ENCODE measurements at places on chromosomes 2 and 18.

DNA sequence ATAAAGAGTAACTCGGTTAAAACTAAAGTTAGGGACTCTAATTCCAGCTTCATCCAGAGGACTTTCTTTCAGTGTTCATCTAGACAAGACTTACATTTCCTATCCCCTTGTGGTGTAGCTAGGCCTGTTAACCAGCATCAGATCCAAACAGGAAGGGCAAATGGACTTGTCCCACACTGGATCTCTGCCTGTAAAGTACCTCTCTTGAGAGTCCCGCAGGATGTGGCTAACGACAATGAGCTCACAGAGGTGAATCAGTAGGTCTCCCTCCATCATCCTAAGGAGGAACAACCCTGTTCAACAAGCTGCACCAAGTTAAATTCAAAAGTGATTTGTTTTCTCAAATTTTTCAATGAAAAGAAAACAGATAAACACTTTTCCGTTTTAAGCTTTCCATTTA lies 412.3 kb upstream of the RGPD4 start:
- no peak for DNase-seq

DNA sequence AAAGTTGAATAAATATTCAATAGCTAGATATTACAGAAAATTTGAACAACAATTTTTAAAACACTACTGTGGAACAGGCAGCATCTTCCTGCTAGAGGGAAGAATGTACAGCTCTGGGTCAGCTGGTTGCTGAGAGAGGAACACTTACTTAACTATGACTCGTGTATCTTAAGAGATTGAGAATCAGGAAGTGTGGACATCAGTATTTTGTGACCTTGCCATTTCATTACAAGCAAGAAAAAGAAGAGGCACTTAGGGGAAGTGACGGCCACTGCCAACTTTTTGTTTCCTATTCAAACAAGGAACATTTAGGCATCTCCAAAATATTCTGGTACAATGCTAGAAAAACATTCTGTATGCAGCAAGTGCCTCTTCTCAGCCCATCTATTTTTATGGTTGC lies 45.9 kb downstream of the ITPRID2 start:
- no peak for DNase-seq

DNA sequence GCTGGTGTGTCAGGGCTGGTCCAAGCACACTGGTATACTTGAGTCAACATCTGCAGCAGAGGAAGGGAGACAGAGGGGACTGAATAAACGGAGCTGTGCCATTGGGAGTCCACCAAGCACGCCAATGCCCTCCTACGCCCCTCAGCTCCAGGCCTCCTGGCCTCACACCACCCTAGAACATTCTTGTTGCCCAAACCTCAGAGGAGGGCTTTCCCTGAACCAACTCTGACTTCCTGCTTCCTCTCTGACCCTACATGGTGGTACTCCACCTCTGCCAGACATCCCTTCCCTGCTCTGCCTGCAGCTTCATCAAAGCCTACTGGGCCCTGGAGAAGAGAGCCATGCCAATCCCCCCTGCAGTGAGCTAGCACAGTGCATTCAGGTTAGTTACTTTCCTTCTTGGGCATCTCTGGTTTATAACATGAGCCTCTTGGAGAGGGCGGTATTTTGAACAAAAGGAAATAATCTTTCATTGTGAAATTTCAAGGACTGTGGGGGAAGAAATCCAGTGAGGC lies 54.4 kb downstream of the ZBTB7C start:
- no peak for DNase-seq

- DNase-seq = no peak
These were observed 218.8 kb downstream of the BCL11A start for GRCh38 chr2:60334610-60335009.

GRCh38 chr2:98063291-98063854 lies 23.6 kb upstream of the VWA3B start:
- no peak for DNase-seq

DNA sequence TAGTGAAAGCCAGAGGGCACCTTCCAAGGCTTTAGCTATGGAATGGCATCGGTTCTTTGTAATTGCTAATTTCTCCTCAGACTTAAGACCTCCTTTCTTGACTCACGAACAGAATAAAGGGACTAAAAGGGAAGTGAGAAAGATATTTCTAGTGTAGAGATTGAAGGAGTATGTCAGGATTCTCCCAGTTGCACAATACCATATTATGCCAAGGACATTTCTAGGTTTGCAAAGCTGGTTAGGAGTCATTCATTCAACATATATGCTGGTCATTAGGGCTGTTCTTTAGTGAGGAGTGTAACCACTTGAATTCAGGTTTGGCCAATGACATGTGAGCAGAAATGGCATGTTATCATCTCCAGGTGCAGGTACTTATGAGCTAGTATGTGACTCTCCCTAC lies 7.4 kb downstream of the REEP1 start:
- no peak for DNase-seq

GRCh38 chr18:57801761-57802212 lies 1.3 kb downstream of the ATP8B1 start:
- no peak for DNase-seq

- DNase-seq = no peak
These were observed 16.0 kb downstream of the NEB start for GRCh38 chr2:151718247-151718646.

GRCh38 chr2:216170076-216170763 lies 61.1 kb downstream of the XRCC5 start:
- no peak for DNase-seq

- DNase-seq = no peak
These were observed 25.9 kb downstream of the MRO start for GRCh38 chr18:50793641-50794565.

- DNase-seq = no peak
These were observed 1438.1 kb downstream of the DPP10 start for GRCh38 chr2:115880558-115880957.

GRCh38 chr2:3712831-3713503 lies 9.6 kb downstream of the DCDC2C start:
- no peak for DNase-seq

- no peak for DNase-seq
These were observed 273.2 kb downstream of the BCL2 start for GRCh38 chr18:63046375-63046774.

GRCh38 chr2:1841903-1842791 lies 97.8 kb upstream of the PXDN start:
- DNase-seq = no peak

- no peak for DNase-seq
These were observed 31.1 kb downstream of the DSG4 start for GRCh38 chr18:31407649-31408048.

GRCh38 chr2:56288838-56289580 lies 105.2 kb downstream of the CCDC85A start:
- DNase-seq = no peak

GRCh38 chr2:218960309-218961165 lies 1.1 kb downstream of the CDK5R2 start:
- DNase-seq = no peak

- peak; percentile 66 for DNase-seq
These were observed 10.6 kb downstream of the CFLAR start for GRCh38 chr2:201126308-201127151.

DNA sequence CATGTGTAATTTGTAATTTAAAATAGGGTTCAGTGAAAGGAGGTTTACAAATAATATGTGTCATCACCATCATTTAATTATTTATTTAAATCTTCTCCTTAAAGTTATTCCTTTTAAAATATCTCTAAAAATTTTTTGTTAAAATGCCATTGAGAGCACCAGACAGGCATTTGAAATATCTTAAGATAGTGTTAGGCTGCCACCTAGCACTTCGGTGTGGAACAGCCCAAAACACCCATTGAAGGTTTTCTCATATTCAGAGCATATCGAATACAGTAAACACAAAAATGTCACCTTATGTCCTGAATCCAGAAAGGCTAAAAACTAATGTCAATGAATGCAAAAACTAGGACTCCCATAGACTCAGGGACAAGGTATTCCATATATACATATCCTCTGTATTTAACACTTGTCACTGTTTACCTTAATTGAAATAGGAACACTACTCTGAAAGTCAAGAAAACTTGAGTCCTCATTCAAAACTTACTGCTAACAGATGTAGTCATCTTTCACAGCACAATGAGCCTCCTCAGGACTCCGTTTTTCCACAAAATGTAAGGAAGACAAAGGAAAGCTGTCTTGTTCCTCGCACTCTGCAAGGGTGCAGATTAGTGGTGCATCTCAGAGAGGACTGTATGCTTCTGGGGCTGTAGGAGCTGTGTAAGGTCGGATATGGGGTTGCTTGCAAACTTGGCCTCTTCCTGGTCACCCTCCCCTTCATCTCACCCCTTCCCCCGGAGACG lies 329.5 kb downstream of the PAX3 start:
- peak; percentile 1 for DNase-seq

- DNase-seq = peak; percentile 92
These were observed 4.6 kb upstream of the ARID5A start for GRCh38 chr2:96531872-96532505.

- DNase-seq = no peak
These were observed 47.8 kb downstream of the TMEM17 start for GRCh38 chr2:62458206-62458641.

- DNase-seq = no peak
These were observed 282.7 kb downstream of the PARD3B start for GRCh38 chr2:204827701-204828590.

GRCh38 chr2:226164512-226164911 lies 635.1 kb downstream of the IRS1 start:
- DNase-seq = no peak

- no peak for DNase-seq
These were observed 23.2 kb downstream of the MC2R start for GRCh38 chr18:13892098-13892497.

DNA sequence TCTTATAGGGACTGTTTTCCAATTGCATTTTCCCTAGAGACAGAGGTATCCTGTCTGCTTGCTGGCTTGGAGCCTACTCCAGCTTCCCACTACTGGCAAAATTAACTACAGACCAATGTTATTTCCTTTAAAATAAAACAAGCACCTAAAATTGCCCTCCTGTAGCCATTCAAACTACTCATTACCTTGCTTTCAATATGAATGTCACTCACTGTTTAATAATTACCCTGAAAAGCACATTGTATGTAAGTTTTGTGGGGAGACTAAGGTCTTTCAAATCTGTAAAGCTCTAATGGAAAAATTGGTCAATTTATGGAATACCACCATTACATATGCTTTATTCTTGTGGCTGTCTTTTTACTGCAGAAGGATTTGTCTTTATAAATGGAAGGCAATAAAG lies 87.3 kb downstream of the DOCK10 start:
- no peak for DNase-seq

GRCh38 chr2:152446213-152446612 lies 111.2 kb downstream of the FMNL2 start:
- no peak for DNase-seq

DNA sequence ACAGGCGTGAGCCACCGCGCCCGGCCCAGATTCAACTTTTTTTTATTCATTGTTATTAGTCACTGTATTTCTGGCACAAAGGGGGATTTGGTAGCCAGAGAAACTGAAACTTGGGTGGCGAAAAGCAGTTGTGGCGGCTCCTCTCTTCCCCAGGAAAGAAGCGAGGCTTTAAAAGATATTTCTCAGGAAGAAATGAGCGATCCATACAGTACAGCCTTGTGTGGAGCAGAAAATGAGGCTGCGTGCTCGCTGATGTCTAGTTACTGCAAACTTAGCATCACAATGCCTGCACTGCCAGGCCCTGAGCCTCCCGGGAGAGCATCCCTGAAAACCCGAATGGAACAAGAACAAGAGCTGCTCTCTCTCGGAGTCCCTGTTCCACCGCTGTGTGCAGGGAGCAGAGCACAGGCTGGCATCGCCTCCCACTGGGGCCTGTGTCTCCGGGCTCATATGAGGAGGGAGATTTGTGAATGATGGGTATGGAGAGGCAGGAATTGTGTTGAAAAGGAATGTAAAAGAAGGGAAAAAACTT lies 234.0 kb downstream of the ZNF516 start:
- DNase-seq = no peak

GRCh38 chr2:234425639-234426603 lies 71.0 kb downstream of the ARL4C start:
- DNase-seq = no peak

- no peak for DNase-seq
These were observed 10.0 kb upstream of the ASAP2 start for GRCh38 chr2:9196637-9197036.

- DNase-seq = no peak
These were observed 52.5 kb downstream of the CDH2 start for GRCh38 chr18:28124131-28125029.

- DNase-seq = no peak
These were observed 94.4 kb upstream of the SIX2 start for GRCh38 chr2:45103351-45104345.

DNA sequence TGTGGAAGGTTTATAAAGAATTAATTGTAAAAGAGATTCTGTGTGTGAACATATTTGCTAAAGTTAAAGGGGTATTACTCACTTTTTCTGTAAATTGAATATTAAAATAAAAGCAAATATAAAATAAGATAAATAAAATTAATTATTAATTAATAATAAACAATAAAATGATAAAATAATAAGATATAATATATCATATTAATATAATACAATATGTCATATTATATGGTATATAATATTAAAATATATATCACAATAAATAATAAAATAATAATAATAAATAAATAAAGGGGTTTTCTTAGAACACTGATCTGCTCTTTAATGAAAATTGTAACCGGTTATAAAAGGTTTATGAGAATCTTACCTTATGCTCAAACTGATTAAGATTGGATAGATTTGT lies 29.8 kb downstream of the TMEM200C start:
- no peak for DNase-seq

GRCh38 chr2:179344970-179345369 lies 80.3 kb upstream of the SESTD1 start:
- DNase-seq = no peak

- peak; percentile 74 for DNase-seq
These were observed 89.4 kb downstream of the CELF4 start for GRCh38 chr18:37476182-37476581.
